ENCODE measurements at places on chromosomes 4 and X.

DNA sequence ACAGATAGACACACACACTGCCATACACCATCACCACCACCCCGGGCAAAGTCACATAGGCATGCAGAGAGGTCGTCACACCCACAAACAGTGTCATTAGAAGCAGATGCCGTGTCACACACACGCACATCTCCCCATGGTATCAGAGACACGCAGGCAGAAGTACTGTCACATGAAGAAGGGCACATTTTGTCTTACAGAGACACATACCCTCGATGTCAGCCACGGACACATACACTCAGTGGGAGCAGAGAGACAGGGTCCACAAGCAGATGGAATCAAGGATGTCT lies 3.3 kb downstream of the NALF2 start:
- no peak for DNase-seq

DNA sequence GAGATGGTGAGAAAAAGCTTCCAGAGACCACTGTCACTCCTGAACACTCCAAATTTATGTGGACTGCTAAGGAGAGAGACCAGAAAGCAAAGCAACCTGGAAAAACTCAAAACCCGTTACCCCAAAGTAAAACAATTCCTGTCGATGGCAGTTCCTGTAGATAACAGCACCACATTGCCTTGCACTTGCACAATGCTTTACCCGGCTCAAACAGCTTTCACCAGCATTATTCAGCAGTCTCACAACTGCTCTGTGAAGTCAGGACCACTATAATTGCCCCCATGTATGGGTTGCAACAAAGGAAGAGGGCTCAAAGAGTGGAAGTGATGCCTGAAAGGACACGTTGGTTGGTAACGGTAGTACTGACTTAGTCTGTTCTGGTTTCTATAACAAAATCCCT lies 234.8 kb downstream of the BCOR start:
- DNase-seq = no peak

DNA sequence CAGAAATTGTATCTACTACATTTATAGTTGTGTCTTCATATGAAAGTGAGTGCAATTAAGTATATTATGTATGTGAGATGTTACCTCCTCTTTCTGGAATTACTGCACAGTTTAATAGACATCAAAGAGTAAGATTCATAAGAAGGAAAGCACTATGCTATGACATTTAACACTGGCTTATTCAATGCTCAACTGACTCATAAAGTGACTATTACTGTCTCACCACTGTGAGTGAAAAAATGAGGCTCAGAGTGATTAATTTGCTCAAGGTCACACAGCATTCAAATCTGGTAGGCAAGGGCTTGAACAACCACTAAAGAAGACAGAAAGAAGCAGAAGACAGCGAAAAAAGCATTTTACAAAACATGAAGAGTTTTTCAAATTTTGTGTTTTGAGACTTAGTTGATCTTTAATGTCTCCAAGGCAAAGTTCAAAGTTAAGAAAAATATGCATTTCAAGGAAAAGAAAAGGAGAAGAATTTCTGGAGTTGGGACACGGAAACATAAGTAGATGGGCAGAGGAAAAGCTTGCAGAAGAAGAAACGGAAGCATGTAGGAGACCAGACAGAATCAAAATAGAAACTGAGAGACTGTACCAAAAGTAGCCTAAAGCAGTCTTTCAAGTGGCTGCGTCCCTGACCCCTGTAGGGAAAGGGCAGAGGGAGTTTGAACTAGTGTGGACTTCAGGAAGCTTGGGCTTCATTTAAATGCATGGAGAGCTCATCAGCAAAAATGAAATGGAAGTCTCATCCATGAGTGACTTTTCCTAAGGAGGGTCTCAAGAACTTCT lies 66.3 kb downstream of the KCNIP4 start:
- no peak for DNase-seq

GRCh38 chr4:100016191-100016590 lies 66.1 kb upstream of the H2AZ1 start:
- DNase-seq = no peak

DNA sequence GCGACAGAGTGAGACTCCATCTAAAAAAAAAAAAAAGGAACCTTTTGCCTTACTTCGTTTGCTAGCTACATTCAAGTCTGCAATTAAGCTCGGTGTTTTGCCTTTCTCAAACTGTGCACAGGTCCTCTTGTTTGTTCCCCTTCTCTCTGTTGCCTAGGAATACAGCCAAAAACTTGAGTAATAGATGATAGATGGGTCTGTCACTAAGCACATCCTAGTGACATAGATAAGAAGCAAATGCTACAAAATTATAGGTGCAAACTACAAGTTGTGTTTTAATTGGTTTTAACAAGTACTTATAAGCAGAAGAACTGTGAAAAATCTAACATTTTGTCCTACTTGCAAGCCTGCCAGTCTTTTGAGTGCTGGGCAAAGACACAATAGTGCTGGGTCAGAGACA lies 95.2 kb downstream of the SNCA start:
- no peak for DNase-seq

DNA sequence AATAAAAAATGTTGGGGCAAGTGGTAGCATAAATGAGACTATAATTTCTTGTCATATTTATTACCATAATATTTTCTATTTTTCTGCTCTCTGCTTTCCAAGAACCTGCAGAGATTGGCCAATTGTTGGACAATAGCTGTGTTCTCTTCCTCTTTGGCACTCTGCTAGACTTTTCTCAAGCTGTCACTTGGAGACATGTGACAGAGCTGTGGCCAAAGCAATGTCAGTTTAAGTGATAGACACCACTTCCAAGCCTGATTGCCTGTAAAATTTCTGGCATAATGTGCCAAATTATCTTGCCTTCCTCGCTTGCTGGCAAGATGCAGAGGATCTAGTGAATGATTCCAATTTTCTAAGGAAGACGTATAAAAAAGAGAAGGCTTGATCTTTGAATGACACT lies 162.2 kb upstream of the NDST4 start:
- no peak for DNase-seq

DNA sequence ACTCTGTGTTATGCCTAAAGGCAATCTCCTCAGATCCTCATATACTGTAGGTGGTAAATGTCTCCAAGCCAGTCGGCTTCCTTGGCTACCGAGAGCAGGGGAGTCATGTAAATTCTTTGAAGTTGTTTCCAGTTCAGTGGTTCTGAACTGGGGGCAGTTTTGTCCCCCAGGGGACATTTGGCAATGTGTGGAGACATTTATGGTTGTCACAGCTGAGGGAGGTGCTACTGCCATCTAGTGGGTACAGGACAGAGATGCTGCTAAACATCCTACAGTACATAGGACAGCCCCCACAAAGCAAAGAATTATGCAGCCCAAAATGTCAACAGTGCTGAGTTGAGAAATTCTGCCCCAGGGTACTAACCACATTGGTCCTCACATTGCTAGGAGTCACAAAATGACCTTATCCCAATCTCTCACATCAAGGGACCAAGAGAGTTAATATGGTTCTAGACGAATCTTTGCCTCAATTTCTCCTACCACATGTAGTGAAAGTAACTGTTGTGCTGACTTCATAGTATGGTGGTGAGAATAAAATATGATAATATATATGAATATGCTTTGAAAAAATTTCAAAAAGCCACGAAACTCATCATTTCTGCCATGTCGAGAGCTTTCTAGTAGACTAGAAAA lies 104.4 kb upstream of the ARHGAP24 start:
- DNase-seq = peak; percentile 23

DNA sequence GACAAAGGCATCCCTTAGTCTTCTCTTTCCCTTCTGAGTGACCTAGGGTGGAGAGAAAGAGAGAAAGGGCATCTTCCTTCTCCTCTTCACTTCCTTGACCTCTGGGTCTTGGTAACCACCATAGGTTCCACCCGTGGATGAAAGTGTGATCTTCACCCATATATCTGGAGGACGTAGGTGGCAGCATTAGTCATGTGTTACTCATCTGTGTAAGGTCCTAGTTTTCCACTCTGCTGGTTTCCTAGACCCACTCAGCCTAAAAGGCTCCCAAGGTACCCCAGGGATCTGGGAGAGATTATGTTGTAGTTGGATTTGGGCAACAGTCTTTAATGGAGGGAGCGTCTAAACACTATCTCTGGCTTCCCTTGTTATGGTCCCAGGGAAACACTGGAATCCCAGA lies 45.5 kb upstream of the RAB9B start:
- no peak for DNase-seq

DNA sequence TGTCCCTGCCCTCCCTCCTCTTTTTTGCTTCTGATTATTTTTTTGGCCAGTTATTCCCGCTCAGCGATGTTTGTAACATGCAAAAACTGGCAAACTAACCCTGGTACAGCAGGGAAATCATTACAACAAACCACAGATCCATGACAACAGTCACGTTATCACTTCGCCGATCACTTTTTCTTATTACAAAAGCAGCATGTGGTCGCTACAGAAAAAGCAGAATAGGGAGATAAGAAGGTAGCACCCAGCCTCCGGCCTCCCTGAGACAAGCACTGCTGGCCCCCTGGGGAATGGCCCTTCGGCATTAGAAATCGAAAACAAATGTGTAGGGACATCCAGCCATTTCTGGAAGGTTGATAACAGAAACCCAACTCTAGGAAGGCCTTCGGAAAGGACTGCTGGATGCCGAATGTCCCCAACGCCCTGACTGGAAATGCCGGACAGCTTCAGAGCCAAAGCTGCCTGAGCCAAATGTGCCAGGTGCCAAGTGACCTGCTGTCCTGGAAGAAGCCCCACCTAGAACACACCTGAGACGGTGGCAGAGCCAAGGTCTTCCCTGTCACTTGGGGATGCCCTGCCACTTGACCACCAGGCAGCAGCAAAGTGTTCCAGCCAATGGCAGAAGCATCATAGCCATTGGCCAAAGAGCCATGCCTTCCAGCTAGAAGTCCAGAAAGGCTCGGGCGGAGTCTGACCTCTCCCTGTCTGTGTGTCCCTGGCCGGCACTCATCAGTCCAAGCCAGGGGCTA lies 2.9 kb downstream of the IDH3G start:
- no peak for DNase-seq

GRCh38 chr4:152996111-152996571 lies 60.0 kb downstream of the FHDC1 start:
- no peak for DNase-seq

DNA sequence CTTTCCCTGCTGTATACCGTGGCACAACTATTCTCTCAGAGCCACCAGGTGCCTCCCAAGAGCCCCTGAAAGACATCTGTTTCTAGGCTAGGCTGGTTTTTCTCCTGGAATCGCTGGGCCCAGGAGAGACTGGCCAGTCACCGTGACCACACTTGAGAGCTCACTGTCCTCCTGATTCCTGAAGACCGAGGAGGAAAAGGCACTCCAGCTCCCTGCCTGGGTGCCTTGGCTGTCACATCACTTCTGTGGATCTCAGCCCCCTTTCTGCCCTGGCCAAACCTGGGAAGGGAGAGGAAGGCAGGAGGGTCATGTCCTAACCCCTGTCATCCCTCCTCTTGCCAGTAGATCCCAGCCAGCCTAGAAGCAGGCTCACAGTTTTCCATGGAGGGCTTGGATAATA lies 54.7 kb upstream of the LAS1L start:
- no peak for DNase-seq
